ENCODE measurements at places on chromosomes 6 and 20. TPM values are rescaled to one million over a fixed set of nuclear protein-coding genes. Genes with fewer than 3 reads are reported as not detected.

Gene BPIFB2
- not detected for total RNA-seq

Gene HLA-DPB1
- total RNA-seq, result 9.2 TPM

Gene PCK1
- total RNA-seq, result not detected

Gene BFSP1
- 2.8 TPM for total RNA-seq

Gene RBM24
- total RNA-seq, result 3.3 TPM

Gene SAYSD1
- 8.9 TPM for total RNA-seq

Gene PKHD1
- not detected for total RNA-seq

Gene CLDN20
- not detected for total RNA-seq

Gene SEL1L2
- not detected for total RNA-seq

Gene SLC25A27
- total RNA-seq, result 1.1 TPM

Gene SYNE1
- total RNA-seq, result 55.1 TPM

Gene RAB32
- total RNA-seq, result 93.6 TPM

Gene PNLDC1
- total RNA-seq, result not detected

Gene SEMG1
- total RNA-seq, result not detected

Gene COL10A1
- not detected for total RNA-seq

Gene ARMC12
- total RNA-seq, result 0.19 TPM

Gene PRDM13
- total RNA-seq, result not detected

Gene LGSN
- total RNA-seq, result not detected

Gene ZNF334
- 1.2 TPM for total RNA-seq

Gene F13A1
- total RNA-seq, result not detected

Gene BNIP5
- total RNA-seq, result not detected

Gene ETV7
- total RNA-seq, result 0.27 TPM

Gene LINC00237
- total RNA-seq, result not detected

Gene GGTLC1
- total RNA-seq, result not detected

Gene TM9SF4
- total RNA-seq, result 30.1 TPM

Gene LY6G6F
- total RNA-seq, result not detected

Gene ANGPT4
- total RNA-seq, result not detected
